ENCODE measurements at places on chromosomes 7 and 10. TPM values are rescaled to one million over a fixed set of nuclear protein-coding genes. Genes with fewer than 3 reads are reported as not detected.

DNA sequence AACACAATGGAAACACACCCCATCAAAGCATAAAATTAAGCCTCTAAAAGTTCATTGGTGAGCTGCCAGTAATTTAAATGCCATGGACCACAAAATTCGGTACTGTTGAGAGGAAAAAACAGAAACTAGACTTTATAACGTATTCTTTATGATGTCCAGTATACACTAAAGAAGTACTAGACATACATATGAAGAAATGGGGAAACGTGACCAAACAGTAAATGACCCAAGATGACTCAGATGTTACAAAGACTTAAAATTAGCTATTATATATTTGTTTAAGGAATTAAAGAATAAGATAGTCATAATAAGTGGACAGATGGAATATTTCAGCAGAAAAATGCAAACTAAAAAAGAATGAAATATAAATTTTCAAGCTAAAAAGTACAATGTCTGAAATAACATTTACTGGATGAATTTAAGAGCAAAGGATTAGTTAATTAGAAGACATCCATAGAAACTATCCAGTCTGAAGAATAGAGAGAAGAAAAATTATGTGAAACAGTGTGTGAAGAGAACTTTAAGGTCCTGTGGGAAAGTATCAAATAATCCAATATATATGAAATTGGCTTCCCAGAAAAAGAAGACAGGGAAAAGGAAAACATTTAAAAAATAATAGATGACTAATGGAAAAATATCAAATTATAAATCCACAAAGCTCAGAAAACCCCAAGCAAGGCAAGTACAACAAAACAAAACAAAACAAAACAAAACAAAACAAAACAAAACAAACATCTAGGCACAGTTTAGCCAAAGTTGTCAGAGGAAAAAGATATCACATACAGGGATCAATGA lies 69.4 kb downstream of the SAMD9 start:
- no peak for DNase-seq

The ORC5 gene
- total RNA-seq = 7.7 TPM

DNA sequence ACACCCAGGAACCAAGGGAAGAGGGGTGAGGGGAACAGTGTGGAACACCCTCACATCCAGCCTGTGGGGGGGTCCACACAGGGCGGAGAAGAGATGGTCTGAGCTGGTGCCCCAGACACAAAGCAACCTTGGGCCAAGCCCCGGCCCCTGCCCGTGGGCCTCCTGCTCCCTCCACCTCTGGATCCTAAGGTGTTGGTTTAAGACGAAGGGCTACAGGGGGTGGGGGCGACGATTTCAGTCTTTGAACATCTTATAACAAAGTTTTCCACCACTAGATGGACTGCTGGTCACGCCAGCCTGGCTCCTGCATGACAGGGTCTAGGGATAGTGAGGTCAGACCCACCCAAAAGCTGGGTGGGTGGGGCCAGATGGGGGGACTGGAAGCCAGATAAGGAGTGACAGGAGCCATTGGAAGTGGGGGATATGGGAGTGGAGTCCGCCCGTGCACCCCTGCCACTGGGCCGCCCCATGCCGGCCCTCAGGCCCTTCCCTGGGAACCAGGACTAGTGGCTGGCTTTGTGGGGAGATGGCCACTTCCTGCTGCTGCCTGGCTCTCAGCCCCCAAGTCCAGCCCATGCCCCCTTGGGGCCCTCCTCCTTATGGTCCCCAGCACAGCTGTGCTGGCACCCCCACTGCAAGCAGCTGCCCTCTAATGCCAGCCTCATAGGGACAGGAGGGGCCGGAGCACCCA lies 98.4 kb downstream of the RGS10 start:
- DNase-seq = peak; percentile 28

GRCh38 chr7:94683066-94683465 lies 27.1 kb upstream of the SGCE start:
- no peak for DNase-seq

The BMPER gene
- 0.59 TPM for total RNA-seq

DNA sequence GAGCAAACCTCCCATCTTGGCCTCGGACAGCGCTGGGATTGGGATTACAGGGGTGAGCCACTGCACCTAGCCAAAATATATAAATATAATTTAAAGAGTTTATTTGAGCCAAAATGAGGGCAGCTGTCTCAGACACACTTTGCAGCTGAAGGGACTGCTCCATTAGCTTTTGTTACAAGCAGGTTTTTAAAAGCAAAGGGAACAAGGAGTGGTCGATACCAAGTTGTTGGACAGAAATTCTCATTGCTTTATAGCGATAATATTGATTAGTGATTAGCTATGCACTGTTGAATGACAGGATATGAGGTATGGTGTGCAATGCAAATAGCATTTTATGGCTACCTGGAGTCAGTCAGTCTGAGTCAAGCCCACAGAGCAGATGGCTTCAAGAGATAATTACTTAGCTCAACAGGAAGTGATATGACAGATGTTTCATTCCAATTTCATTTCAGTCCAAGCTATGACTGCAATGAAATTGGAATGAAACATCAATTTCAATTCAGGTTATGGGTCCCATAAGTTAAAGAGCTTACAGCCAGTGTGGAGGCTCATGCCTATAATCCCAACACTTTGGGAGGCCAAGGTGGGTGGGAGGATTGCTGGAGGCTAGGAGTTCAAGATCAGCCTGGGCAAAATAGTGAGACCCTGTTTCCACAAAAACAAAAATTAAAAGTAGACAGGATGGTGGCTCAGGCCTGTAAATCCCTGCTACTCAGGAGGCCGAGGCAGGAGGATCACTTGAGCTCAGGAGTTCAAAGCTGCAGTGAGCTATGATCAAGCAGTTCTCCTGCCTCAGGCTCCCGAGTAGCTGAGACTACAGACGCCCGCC lies 23.1 kb downstream of the TYW1 start:
- DNase-seq = no peak

The INSYN2A gene
- not detected for total RNA-seq

- no peak for DNase-seq
These were observed 85.5 kb downstream of the GLRX3 start for GRCh38 chr10:130221456-130222375.

The SFTPA2 gene
- total RNA-seq = 0.35 TPM

DNA sequence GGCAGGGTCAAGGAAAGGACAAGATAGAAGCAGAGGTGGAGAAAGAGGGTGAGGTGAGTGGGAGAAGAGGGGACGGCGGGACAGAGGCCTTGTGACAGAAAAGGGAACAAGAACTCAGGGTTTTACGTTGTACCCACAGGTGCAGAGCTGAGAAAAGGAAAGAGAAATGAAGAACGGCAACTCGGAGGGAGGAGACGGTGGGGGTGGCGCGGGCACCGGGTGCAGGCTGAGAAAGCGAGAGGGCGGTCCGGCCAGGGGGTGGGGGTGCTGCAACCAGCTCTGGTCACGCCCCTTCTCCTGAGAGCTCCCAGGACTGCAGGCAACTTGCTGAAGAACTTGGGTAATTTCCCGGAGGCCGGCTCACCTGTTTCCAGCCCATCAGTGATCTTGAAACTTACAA lies 65.3 kb downstream of the CARD11 start:
- no peak for DNase-seq

- DNase-seq = no peak
These were observed 95.4 kb upstream of the AFAP1L2 start for GRCh38 chr10:114499630-114500190.

The EGR2 gene
- 0.55 TPM for total RNA-seq

The SNCG gene
- total RNA-seq = 21.2 TPM

The PGAM2 gene
- 967 TPM for total RNA-seq

DNA sequence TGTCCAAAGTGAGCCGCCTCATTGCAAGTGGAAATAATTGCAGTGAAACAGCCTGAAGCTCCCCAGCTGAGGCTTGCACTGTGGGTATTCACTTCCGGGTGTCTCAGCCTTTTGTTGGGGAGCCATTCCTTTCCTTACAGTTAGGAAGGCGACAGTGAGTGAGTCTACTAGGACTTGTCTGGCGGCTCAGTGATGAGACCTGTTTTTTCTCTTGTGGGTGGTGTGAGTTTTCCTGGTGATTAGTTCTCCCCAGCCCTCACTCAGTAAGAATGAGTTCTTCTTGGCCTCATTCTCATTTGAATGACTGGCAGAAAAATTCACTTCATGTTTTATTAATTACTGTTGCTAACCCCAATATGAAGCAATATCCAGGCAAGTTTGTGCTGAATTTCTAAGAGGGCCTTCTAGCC lies 2.6 kb downstream of the PGAM1 start:
- no peak for DNase-seq

Data from left ventricle myocardium superior (tissue), 1 donor.